ENCODE measurements at places on chromosomes 12 and 14. TPM values are rescaled to one million over a fixed set of nuclear protein-coding genes. Genes with fewer than 3 reads are reported as not detected.

ZNF385A gene
- 6.5 TPM for total RNA-seq

DNA sequence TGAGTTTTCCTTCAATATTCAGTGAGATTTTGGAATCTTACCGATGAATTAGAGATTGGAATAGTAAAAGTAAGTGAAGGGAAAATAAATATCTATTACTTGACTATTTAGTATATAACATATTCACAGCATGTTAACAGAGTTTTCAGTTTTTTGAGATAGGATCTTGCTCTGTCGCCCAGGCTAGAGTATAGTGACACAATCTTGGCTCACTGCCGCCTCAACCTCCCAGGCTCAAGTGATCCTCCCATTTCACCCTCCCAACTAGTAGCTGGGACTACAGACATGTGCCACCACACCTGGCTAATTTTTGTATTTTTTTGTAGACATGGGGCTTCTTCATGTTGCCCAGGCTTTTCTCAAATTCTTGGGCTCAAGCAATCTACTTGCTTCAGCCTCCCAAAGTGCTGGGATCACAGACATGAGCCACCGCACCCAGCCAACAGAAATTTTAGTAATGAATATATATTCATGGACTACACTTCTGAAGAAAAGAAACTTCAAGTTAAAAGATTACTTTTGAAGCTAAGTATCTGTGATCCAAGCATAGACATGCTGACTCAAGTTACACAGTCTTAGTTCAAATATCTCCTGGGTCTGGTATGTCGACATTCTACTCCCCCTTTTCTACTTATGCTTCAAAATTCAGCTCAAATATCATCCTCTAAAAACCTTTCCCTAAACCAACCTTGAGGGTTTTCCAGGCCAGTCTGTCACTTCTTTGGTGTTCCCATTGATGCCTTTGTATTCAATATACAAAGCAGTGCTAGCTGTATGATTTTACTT lies 13.8 kb downstream of the UBE2N start:
- no peaks in the 10 kb centered on the region for H3K36me3 ChIP-seq
- no peak for DNase-seq
- no peak overlapping the region for H3K27ac ChIP-seq
- peaks cover 66% of the 10 kb centered on the region for H3K4me1 ChIP-seq
- no peak overlapping the region for H3K4me3 ChIP-seq

DIO2 gene
- total RNA-seq = 3.0 TPM

P2RX2 gene
- total RNA-seq = not detected

- no peak overlapping the region for H3K4me3 ChIP-seq
- no peaks in the 10 kb centered on the region for H3K27me3 ChIP-seq
- no peaks in the 10 kb centered on the region for H3K36me3 ChIP-seq
- no peaks in the 10 kb centered on the region for H3K4me1 ChIP-seq
- H3K27ac ChIP-seq = no peak overlapping the region
- no peak for DNase-seq
Observed at GRCh38 chr14:105006831-105007592, 13.9 kb downstream of the CDCA4 start.

- no peak for DNase-seq
- no peak overlapping the region for H3K4me3 ChIP-seq
- peaks cover 68% of the 10 kb centered on the region for H3K27me3 ChIP-seq
- peaks cover 5% of the 10 kb centered on the region for H3K4me1 ChIP-seq
Observed at GRCh38 chr12:57224973-57225679, 4.4 kb upstream of the SHMT2 start.

DNA sequence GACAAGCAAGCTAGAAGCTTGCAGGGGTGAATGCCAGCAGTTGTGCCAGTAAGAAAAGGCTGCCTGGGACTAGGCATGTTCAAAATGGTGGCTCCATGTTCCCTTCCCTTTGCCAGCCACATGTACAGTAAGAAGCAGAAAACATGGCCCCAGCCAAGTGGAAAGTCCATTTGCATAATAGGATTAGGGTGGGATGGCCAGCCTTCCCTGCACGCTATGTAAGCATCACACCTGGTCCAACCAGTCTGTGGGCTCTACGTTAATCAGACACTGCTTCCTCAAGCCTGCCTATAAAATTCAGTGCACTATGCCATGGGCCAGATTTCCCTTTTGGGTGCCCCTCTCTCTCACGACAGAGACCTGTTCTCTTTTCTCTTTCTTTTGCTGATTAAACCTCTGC lies 288.4 kb downstream of the GXYLT1 start:
- no peaks in the 10 kb centered on the region for H3K4me1 ChIP-seq
- no peak overlapping the region for H3K4me3 ChIP-seq
- no peak overlapping the region for H3K27ac ChIP-seq
- H3K36me3 ChIP-seq = no peaks in the 10 kb centered on the region
- no peak for DNase-seq
- H3K27me3 ChIP-seq = no peaks in the 10 kb centered on the region

DNA sequence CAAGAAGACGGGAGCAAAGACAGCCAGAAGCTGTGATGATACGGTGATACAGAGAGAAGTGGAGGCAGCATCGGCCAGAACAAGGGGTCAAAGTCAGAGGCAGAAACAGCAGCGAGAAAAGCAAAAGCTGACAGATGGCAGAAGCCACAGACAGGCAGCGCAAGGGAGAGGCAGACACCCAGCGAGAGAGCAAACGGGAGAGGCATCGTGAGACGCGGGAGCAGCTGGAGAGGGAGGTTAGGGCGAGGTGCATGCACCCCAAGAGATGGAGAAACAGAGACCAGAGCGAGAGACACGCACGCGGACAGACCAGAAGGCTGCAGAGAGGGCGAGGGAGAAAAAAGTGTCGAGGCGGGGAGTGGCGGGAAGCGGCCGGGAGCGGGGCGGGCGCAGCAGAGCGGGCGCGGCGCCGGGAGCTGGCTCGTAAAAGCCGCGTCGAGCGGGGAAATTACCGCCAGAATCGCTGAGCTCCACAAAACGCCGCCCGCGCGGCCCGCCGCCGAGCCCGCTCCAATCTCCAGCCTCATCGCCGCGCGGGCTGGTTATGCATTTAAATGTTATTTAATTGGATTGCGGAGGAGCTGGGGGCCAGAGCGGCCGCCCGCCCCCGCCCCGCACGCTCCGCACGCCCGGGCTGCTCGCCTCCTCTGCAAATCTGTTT lies 15.6 kb downstream of the SMUG1 start:
- H3K4me1 ChIP-seq = peaks cover 8% of the 10 kb centered on the region
- no peaks in the 10 kb centered on the region for H3K36me3 ChIP-seq
- no peak overlapping the region for H3K4me3 ChIP-seq
- DNase-seq = peak; percentile 43
- peaks cover 7% of the 10 kb centered on the region for H3K27me3 ChIP-seq

Data from adrenal gland (tissue), 19 donors.